Mammary epithelial cell (primary cell): ENCODE measurements at places on chromosomes 12 and 14.
A peak's percentile ranks its signal among the peaks of the same experiment; 100 is the strongest.

DNA sequence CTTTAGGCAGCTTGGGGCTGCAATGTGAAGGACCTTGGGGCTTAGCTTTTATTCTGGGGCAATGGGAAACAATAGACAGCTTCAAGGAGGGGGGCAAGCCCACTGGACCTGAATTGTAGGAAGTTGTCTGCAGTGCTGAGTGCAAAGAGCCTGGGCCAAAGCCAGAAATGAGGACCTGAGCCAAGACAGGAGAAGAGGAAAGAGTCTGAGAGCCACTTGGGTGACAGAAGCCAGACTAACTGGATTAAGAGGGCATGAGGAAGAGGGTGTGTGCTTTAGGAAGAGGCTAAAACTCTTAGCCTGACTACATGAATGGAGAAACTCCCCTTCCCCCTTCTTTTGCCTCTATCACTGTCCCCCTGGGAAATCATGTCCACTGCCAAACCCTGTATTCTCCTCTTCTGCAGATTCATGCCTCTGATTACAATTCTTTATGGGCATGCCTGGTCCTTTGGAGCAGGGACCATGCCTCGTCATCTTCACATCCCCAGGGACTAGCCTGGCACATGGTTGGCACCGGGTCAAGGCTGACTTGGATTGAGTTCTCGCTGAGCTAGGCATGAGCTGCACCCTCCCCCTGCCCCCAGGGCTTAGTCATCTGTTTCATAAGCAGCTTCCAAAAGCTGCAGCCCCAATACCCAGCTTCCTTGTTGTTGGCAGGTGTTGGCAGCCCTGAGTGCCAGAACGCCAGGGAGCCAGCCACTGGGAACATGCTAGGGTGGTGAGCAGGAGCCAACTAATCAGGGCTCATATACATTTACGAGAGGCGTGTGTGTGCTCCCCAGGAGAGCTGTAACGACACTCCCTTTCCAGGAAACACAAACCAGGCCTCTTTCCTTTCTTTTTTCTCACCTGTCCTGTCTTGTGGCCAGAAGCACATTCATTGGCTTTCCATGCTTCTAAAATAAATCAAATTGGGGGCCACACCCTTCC is 27.7 kb upstream of the JDP2 start:
- peak; percentile 86 for DNase-seq

GRCh38 chr14:75521415-75522199 is 662 bp upstream of the BATF start:
- no peak for DNase-seq

GRCh38 chr12:4448371-4448940 is 2.8 kb upstream of the FGF6 start:
- DNase-seq: no peak

DNA sequence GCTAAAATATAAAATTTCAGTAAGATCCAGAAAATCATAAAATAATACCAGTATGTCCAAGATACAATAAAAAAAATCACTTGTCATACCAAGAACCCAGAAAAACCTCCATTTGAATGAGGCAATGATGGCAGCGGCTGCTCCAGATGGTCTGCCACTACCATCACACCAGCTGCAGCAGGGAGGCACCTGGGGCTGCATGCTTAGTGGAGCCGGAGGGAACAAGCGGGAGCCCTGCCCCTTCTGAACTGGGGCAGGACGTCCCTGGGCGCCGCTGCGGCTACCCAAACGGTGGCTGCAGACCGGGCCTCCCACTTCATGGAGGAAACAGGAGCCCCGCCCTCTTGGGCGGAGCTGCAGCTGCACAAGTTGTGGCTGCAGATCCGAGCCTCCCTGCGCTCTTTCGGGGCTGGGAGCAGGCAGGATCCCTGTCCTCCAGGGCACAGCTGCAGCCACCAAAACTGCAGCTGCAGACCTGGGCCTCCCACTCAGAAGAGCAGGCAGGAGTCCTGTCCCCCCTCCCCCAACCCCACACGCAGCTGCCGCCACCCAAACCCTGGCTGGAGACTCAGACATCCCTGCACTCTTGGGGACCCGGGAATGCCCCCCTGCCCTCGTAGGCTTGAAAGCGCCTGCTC is 36.1 kb upstream of the OR5AU1 start:
- peak; percentile 45 for DNase-seq

DNA sequence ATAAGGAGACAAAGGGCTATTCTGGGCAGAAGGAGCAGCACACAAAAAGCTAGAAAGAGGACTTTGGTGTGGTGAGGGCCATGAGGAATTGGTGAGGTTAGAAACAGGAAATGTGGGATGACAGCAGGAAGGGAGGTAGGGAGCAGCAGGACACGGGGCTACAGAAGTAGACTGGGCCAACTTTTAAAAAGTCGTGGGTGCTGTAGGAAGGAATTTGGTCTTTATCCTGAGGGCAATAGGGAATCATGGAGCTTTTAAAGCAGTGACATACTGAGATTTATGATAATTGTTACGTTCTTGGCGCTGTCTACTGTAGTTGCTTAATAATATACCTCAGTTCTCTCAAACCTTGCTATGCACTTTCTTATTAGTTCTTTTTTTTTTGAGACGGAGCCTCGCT is 8.2 kb upstream of the CHURC1 start:
- DNase-seq: no peak

GRCh38 chr12:119374635-119375034 is 40.1 kb downstream of the CCDC60 start:
- no peak for DNase-seq

DNA sequence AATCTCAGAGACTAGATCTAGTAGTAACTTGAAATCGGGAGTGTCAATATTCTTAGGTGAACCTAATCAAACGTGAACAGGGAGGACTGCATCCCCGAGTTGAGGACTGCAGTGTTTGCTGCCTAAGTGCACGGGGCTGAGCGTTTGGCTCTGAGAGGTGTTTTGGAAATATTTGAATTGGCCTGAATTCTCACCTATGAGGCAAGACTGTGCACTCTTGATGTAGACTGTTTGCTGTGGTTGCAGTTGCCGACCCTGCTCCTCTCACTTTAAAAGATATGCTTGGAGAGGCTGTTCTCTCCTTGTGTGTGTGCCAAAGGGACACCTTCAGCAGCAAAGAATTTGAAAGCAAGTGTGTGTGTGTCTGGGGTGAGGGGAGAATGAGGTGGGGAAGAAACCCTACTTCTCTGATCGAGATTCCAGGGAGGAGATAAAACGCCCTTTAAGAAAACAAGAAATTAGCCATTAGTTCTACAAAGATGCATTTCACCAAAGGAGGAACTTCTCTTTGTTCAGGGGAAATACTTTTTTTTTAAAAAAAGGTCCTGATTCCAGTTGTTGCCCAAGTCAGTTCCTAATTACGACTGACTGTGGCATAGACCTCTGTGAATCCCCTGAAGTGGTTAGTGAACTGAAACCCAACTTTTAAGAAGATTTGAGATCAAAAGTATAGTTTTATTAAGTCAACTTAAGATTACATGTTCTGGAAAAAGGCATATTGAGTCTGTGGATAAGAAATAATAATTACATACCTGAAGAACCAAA is 106.6 kb downstream of the DYRK2 start:
- DNase-seq: no peak

- DNase-seq: no peak
These were observed 68.0 kb downstream of the SPPL3 start for GRCh38 chr12:120836114-120836684.

GRCh38 chr14:28382444-28383190 is 384.0 kb upstream of the FOXG1 start:
- peak; percentile 85 for DNase-seq

- no peak for DNase-seq
These were observed 99.6 kb upstream of the SOX5 start for GRCh38 chr12:24049101-24049500.

DNA sequence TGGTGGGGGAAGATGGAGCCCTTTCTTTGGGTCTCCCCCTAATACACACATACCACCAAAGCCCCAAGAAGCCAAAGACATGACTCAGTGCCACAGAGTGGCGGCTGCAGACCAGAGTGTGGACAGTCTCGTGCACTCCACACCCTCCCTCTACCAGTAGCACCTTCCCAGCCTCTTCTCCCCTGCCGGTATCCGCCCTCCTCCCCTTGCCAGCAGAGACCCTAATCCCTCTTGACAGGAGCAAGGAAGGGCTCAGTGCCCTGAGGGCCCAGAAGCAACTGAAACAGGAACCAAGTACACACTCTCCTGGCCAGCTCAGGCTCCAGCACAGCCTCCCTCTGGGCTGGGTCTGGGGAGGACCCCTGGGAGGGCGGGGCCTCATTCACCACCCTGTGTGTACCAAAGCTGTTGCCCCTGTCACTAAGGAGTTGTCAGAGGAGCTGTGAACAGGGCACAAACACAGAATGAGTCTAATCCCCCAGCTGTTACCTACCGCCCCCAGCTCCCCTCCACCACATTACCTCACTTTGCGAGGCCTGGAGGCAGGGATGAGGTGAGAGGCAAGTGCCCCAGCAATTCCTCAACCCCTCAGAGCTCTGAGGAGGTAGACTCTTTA is 8.2 kb downstream of the SPRYD3 start:
- no peak for DNase-seq

- no peak for DNase-seq
These were observed 577.0 kb upstream of the TBX3 start for GRCh38 chr12:115260762-115261675.

- DNase-seq: peak; percentile 71
These were observed 163.0 kb upstream of the NRXN3 start for GRCh38 chr14:78007160-78007559.

DNA sequence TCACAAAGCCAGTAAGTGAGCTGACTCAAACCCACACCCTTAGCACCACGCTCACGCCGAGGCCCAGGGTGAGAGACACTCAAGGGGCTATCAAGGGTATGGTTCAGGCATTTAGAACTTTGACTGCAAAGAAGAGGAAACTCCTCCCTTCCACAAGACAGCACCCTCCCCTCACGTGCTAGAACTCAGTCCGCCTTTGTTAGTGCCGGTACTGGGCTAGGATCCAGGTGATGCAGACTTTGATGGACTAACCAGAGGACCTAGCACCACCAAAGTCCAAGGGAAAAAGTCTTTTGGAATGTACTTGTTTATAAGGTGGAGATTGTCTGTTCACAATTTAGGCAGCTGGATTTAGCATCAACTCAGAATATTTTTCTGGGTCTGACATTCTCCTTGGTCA is 33.7 kb downstream of the VWF start:
- no peak for DNase-seq

- peak; percentile 22 for DNase-seq
These were observed 220.2 kb downstream of the ANO6 start for GRCh38 chr12:45435945-45436710.

- DNase-seq: peak; percentile 31
These were observed 32.9 kb downstream of the MIPOL1 start for GRCh38 chr14:37230551-37231194.
